CD4-positive, CD25-positive, alpha-beta regulatory T cell (primary cell): ENCODE measurements at places on chromosomes 16 and 17. TPM values are rescaled to one million over a fixed set of nuclear protein-coding genes. Genes with fewer than 3 reads are reported as not detected.

The CDRT15L2 gene
- not detected for total RNA-seq

The COIL gene
- 19.3 TPM for total RNA-seq

The MYL4 gene
- total RNA-seq = not detected

The ETV4 gene
- total RNA-seq = not detected

The LPO gene
- 0.15 TPM for total RNA-seq
